ENCODE measurements at places on chromosomes 7 and 10. TPM values are rescaled to one million over a fixed set of nuclear protein-coding genes. Genes with fewer than 3 reads are reported as not detected.
A peak's percentile ranks its signal among the peaks of the same experiment; 100 is the strongest.

DNA sequence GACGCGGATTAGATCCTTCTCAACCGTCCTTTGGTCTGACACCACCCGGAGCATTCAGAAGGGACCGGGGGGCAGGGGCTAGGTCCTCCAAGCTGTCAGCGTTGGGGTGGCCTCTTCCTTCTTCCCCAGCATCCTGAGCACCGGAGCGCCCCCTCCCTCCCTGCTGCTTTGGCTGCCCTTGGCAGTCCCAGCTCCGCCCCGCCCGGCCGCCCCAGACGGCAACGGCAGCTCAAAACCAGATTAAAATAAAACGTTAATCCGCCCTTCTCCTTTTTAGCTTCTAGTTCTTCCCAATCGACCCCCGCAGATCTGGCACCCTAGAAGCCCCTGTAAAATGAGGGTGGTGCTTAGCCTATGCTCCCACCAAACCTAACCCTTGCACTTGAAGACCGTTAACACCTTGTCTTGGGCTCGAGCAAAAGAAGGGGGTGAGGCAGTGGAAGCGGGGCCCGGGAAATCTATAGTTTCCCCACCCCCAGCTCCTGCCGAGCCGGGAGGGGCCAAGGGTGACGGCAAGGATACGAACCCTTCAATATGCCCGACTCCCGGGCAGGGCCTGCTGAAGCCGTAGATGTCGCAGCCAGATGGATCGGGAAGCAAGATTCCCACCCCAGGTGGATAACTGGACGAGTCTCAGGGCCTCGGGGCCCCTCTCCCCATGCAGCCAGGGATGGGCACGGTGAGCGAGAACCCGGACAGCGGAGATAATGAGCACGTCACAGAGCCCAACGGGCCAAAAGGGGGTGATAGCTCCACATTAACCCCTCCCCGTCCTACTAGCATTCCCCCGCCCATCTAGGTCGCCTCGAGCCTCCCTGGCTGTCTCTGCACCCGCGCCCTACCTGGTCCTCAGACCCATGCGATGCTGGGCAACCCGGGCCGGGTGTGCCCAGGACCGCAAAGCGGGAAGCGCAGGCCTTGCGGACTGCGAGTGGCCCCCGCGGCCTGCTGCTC is 169.7 kb downstream of the NRF1 start:
- H3K4me1 ChIP-seq: peaks cover 31% of the 10 kb centered on the region
- H3K27me3 ChIP-seq: peaks cover 52% of the 10 kb centered on the region
- H3K27ac ChIP-seq: no peak overlapping the region
- DNase-seq: no peak

DNA sequence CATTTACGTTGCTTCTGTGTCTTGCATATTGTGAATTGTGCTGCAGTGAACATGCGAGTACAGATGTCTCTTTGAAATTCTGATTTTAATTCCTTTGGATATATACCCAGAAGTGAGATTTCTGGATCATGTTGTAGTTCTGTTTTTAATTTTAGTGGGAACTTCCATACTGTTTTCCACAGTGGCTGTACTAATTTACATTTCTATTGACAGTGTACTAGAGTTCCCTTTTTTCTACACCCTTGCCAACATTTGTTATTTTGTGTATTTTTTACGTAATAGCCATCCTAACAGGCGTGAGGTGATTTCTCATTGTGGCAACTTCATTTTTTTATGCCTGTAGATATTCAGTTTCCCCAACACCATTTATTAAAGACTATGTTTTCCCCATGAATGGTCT is 144.7 kb upstream of the INHBA start:
- H3K36me3 ChIP-seq: peaks cover 14% of the 10 kb centered on the region
- no peak overlapping the region for H3K27ac ChIP-seq
- no peak overlapping the region for H3K4me3 ChIP-seq
- no peaks in the 10 kb centered on the region for H3K4me1 ChIP-seq
- DNase-seq: no peak

EGFR gene
- 82.9 TPM for total RNA-seq

SEMA4G gene
- 1.4 TPM for total RNA-seq

PTPRN2 gene
- 0.24 TPM for total RNA-seq

DNA sequence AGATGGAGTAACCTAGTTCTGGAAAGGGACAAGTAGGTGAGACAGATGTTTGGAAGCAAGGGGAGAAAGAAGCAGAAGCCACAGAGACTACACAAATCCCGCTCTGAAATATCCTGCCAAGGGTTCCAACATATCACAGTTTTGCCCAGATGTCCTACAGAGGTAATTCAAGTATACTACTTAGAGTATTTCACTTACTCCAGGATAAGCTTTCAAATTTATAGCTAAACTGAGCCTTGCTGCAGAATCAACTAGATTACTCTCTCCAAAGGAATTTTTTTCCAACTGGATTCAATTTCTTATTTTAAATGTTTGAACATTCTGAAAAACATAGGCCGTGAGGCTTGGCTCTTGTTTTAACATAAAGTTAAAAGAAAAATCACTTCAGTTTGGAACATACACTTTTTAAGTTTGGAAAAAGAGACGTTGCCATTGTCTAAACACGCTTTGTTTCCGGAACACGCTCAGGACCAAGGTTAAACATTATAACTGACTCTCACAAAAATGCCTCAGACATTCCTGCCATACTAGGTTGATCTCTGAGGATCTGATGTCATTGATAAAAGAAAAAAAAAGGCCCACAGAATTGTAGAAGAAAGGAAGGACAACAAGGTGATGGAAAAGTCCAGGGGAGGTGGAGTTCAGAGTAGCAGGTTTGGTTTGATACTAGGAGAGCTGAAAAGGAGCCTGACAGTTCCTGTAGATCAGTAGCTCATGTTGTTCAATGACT is 74.8 kb downstream of the FAM185A start:
- DNase-seq: no peak
- H3K36me3 ChIP-seq: peaks cover 13% of the 10 kb centered on the region
- H3K27ac ChIP-seq: peak overlapping the region; percentile 24
- peaks cover 12% of the 10 kb centered on the region for H3K4me1 ChIP-seq

GRCh38 chr7:73429215-73429614 is 4.4 kb upstream of the FZD9 start:
- no peak for DNase-seq
- peaks cover 10% of the 10 kb centered on the region for H3K27me3 ChIP-seq
- H3K36me3 ChIP-seq: no peaks in the 10 kb centered on the region
- no peak overlapping the region for H3K4me3 ChIP-seq
- no peak overlapping the region for H3K27ac ChIP-seq

DNA sequence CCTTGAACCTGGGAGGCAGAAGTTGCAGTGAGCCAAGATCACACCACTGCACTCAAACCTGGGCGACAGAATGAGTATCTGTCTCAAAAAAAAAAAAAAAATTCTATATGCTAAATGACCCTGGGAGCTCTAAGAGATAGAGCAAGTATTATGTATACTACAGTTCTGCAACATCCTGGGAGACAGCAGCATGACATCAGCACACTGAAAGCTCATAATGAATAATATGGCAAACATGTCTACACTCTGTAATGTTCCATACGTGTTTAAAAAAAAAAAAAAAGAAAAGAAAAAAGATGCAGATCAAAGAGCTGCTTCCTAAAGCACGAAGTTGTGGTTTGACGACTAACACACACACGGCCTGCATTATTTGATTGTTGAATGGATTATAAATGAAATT is 72.5 kb downstream of the CUL2 start:
- H3K36me3 ChIP-seq: 0 out of 2 replicates have a peak, but pooled peaks cover 9% of the 10 kb centered on the region
- H3K4me3 ChIP-seq: no peak overlapping the region
- H3K27ac ChIP-seq: no peak overlapping the region
- peaks cover 14% of the 10 kb centered on the region for H3K4me1 ChIP-seq

DNA sequence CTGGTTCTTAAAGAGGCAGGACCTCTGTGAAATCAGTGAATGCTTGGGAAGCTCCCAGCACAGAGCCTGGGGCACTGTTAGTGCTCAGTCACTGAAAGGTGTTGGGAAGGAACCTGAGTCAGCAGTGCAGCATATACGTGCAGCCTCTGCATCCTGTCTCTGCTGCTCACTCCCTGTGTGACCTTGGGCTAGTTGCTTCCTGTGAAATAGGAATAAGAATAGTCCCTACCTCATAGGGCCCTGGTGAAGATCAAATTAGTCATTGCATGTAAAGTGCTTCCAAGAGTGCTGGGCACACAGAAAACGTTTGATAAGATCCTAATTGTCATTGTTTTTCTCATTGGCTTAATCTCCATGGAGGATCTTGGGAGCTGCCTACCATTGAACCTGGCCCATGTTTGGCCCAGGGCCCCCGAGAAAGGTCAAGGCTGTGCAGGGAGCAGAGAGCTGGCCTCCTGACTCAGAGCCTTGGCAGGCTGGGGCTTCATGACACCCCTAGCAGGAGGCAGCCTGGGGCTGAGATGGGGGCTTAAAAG is 73.3 kb upstream of the COL13A1 start:
- DNase-seq: peak; percentile 80
- H3K4me3 ChIP-seq: peak overlapping the region; percentile 57
- H3K36me3 ChIP-seq: no peaks in the 10 kb centered on the region
- peaks cover 11% of the 10 kb centered on the region for H3K27me3 ChIP-seq
